Activated CD4-positive, CD25-positive, alpha-beta regulatory T cell (primary cell): ENCODE measurements at places on chromosomes 7 and 10.

- DNase-seq = no peak
Observed at GRCh38 chr7:72805526-72806494, 22.2 kb downstream of the TYW1B start.

DNA sequence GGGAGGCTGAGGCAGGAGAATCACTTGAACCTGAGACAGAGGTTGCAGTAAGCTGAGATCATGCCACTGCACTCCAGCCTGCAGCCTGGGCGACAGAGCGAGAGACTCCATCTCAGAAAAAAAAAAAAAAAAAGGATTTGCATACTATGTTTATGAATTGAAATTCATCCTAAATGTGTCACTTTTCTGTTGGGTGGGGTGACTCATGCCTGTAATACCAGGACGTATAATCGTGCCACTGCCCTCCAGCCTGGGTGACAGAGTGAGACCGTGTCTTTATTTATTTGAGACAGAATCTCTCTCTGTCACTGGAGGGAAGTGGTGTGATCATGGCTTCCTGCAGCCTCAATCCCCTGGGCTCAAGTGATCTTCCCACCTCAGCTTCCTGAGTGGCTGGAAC is 5.8 kb downstream of the ZNF212 start:
- no peak for DNase-seq

- no peak for DNase-seq
Observed at GRCh38 chr10:131480861-131481260, 169.3 kb upstream of the TCERG1L start.

DNA sequence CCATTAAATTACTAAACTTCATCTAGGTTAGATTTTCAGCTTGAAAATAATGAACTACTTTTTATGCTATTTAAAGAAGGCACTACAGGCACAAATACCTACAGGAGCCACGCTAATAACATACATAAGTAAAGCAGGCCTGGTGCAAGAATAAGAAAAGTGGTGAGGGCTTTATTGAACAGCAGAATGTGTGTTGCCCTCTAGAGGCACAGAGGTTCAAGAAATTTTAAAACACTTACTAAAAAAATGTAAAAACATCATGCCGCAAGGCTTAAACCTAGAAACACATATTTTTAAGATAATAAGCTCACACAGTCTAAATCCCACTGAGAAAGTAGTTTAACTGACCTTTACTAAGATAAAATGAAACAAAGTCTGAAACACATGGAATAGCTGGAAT is 20.3 kb downstream of the CACUL1 start:
- DNase-seq = no peak

GRCh38 chr10:130513686-130514476 is 377.7 kb downstream of the GLRX3 start:
- no peak for DNase-seq

- DNase-seq = no peak
Observed at GRCh38 chr7:151031011-151031410, 2.8 kb downstream of the ABCB8 start.

DNA sequence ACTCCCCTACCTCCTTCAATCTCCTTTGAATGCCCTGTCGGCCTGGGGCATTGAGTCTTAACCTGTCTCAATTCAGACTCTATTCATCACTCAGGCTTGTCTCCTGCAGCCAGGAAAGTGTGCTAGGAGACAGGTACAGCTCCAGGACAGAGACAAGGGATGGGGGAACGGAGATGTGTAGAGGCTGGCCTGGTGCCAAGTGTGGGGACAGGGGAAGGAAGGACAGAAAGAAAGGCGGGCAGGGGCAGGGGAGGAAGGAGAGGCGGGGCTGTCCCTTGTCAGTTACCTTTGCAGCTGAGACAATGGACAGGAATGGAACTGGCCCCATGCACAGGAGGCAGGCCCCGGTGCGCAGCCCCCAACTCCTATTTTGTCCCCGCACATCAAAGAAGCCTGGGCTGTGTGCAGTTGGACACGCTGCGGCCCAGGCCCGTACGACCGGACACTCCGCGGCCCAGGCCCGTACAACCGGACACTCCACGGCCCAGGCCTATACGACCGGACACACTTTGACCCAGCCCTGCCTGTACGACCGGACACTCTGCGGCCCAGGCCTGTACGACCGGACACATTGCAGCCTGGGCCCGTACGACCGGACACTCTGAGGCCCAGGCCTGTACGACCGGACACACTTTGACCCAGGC is 36.9 kb downstream of the CHST15 start:
- no peak for DNase-seq
